Hypothalamus (tissue), 51 donors: ENCODE measurements at places on chromosomes 5 and 9.

- DNase-seq: no peak
Observed at GRCh38 chr9:13063880-13064459, 215.5 kb downstream of the MPDZ start.

DNA sequence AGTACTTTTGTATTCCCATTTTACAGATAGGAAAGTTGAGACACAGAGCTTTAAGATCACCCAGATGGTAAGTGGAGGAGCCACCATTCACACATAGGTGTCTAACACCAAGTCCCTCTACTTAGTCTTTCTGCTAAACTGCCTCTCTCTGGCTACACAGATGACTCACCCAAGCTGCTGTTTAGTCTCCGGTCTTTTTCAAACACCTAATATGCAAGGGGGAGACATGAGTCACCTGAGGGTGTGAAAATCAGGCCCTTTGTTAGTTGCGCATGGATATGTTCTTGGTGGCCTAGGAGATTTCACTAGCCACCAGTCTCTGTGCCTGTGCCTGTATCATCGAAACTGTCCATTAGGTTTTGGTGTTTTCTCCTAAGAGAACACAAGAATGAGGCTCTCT, 117.8 kb downstream of the MAST4 start:
- DNase-seq: no peak

- DNase-seq: peak; percentile 75
Observed at GRCh38 chr9:129483415-129484351, 137.2 kb downstream of the C9orf50 start.

- no peak for DNase-seq
Observed at GRCh38 chr5:76649140-76649539, 25.9 kb upstream of the F2RL2 start.
